ENCODE measurements at places on chromosomes 12 and 14.

DNA sequence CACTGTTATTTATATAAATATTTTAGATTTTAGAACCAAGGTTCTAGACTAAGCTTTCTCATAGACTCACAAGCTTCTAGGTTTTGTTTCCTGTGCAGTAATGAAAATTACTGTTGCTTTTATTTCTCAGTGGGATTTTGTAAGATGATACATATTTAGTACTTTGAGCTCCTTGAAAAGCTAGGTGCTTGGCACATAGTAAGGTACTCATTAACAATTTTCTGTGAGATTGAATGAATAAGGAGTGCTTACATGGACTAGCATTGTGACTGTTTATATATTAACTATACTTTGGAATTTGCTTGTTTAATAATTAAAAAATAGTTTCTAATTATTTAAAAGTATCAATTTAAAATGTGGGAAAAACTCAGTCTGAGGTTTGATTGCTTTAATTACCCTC is 85.7 kb downstream of the MIA2 start:
- no peak for DNase-seq

DNA sequence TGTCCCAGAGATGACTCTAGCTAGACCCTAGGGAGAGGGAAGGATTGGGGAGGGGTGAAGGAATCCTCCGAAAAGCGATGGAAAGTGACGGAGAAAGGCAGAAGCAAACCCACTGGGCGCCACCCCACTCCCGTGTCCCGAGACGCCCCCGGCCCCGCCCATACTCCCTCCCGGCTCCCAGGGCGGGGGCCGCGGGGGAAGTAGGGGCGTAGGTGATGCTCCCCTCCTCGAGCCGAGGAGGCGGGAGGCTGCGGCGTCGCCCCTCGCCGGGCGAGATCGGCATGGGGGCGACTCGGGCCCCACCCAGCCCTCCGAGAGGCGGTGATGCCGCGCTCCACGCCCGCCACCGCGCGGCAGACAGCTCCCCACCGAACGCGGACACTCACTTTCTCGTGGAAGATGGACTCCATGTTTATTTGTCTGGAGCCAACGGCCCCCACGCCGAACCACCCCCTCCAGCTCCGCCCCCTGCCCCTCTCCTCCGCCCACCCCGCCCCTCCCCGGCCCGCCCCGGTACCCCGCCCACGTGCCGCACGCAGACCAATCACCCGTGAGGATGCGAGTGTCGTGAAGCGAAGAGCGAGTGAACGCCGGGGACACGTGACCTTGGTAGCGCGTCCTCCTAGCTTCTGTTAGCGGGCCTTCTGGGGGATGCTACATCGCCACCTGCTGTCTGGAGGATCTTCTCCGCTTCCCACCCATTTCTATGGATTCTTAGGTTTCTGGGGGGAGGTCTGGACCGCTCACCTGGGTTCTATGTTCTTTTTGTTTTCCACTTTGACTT is at the start of gene ATXN3:
Gene ATXN3 (minus strand): TSS at position 440 of the 784 bp plus-strand sequence. CDS start 30 bp downstream, at position 410.
- peak; percentile 95 for DNase-seq

DNA sequence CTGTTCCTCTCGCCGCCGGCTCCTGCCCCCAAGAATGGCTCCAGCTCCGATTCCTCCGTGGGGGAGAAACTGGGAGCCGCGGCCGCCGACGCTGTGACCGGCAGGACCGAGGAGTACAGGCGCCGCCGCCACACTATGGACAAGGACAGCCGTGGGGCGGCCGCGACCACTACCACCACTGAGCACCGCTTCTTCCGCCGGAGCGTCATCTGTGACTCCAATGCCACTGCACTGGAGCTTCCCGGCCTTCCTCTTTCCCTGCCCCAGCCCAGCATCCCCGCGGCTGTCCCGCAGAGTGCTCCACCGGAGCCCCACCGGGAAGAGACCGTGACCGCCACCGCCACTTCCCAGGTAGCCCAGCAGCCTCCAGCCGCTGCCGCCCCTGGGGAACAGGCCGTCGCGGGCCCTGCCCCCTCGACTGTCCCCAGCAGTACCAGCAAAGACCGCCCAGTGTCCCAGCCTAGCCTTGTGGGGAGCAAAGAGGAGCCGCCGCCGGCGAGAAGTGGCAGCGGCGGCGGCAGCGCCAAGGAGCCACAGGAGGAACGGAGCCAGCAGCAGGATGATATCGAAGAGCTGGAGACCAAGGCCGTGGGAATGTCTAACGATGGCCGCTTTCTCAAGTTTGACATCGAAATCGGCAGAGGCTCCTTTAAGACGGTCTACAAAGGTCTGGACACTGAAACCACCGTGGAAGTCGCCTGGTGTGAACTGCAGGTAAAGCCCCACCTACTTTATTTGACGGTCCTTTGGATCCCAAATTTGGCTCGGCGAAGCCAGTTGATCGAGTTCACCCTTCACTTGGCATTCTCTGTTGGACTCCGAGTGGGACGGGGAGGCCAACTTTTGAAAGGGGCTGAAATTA is 1.5 kb downstream of the WNK1 start:
- peak; percentile 66 for DNase-seq

DNA sequence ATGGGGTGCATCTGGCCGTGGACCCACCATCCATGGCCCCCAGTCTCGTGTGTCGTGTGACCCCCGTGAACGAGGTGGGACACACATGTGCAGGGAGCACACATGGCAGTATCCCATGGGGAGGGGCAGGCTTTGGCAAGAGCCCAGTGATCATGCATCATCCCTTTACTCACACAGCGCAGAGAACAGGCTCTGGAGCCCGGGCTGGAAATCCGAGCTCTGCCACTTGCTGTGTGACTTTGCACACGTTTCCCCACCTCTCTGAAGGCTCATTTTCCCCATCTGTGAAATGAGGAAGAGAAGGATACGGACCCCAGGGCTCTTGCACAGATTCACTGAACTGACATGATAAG is 119.9 kb downstream of the PHETA1 start:
- no peak for DNase-seq

- DNase-seq, result no peak
These were observed 28.7 kb downstream of the UBE2N start for GRCh38 chr12:93413064-93413463.

- DNase-seq, result no peak
These were observed 42.1 kb downstream of the LRCOL1 start for GRCh38 chr12:132568301-132568700.

DNA sequence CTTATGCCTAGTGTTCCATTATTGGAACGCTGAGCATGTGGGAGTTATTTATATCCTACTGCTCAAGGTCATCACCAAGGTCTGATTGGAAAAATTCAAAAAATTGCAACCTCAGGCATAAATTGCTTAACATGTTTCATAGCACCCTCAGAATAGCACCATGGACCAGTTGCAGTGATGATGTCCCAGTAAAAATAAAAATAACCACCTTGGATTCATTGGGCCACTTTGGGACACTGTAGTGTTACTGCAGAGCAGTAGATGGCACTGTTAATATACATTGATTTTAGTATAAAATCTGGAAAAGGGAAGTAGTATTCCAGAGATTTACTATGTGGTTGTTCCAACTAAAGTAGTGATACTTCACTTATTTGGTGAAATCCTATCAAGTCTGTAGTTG is 31.0 kb upstream of the PTCSC3 start:
- DNase-seq, result no peak

DNA sequence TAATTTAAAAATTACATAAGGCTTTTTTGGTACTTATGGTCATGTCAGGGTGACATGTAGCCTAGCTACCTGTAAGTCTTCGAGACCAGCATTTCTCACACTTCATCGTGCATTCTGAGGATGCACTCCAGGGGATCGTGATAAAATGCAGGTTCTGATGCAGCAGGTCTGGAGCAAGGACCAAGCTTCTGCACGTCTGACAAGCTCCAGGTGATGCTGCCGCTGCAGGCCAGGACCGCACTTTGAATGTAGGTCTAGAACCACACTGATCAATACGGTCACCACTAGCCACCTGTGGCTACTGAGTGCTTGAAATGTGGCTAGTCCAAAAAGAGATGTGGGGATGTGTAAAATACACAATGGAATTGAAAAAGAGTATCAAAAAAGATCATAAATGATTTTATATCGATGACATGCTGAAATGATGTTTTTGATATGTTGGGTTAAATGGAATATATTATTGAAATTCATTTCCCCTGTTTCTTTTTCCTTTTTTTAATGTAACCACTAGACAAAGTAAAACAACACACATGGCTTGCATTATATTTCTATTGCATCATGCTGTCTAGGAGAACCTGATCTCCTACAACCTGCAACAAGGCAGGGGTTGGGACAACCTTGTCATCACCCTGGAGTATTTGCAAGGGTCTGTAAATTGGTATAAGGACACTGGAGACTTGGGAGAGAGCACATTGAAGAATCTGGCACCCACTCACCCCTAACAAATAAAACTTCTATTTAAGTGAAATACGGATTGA is 142.4 kb downstream of the DPF3 start:
- no peak for DNase-seq

GRCh38 chr12:32170437-32170998 is 63.9 kb downstream of the BICD1 start:
- DNase-seq, result no peak

DNA sequence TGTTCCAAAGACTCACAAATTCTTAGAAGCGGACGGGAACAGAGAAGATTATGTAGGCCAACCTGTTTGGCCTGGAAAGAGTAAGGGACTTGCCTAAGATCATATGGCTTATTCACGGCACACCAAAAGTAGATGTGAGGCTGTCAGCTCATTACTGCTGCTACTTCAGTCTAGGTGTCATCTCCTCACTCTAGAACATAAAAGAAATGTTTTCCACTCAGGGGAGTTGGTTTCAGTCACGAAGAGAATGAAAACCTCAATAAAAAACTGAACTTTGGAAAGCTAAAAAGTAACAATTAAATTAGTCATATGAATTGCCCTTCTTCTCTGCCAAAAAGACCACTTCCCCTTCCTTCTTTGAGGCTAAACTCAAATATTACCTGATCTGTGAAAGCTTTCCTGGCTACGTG is 658 bp upstream of the CEP128 start:
- no peak for DNase-seq

DNA sequence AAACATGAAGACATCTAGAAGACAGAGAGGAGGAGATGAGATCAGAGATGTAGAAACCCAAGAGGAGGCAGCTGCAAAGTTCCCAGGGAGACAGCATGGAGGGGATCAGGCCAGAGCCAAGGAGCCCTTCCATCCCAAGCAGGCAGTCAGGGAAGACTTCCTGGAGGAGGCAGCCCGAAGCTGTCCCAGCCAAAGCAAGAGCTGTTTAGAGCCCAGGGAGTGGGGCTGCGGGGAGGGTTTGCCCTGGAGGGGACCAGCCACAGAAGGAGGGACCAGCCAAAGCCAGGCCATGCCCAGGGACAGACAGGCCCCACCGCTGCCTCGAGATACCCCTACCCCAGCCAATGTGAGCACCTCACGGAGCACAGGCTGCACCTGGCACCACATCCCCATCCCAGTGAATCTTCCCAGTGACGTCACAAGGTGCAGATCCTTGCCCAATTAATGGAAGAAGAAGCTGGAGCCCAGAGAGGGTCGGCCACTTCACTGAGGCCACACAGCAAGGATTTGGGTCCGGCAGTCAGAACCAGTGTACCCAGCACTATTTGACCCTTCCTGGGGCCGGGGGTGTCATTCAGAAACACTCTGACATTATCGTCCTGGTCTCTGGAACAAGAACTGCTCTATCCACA is 14.1 kb upstream of the DIO3 start:
- DNase-seq, result no peak

DNA sequence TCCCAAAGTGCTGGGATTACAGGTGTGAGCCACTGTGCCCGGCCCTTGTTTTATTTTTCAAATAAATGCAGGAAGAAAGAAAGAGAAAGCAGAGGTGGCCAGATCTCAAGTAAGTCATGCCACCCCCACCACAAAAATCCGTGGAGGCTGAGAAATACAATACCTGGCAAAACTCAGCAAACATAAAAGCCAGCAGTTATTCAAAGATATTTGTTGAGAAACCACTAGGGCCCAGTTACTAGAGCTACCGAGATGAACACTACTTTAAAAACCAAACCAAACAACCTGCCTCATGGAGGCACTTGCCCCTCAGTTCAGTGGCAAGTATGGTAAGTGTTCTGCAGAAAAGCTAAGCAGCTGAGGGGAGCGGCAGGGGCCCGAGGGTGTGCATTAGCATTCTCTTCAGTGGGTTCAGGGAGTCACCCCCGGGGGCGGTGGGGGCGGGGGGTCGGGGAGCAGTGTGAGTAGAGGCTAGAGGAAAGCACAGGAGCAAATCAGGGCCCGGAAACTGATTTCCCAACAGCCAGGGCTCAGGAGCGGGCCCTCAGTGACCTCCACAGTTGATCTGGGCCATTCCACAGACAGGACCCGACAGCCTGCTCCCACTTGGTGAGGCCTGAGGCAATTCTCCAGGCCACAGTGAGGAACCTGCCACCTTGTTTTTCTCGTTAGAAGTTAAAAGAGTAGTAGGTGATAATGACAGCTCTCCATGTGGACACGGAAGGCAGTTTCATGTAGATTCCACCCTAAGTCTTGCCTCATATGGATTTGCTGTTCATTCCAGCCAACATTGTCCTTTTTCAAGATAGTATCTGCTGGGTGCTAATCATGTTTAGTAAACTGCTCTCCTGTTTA is 8.6 kb downstream of the EVL start:
- DNase-seq, result no peak

DNA sequence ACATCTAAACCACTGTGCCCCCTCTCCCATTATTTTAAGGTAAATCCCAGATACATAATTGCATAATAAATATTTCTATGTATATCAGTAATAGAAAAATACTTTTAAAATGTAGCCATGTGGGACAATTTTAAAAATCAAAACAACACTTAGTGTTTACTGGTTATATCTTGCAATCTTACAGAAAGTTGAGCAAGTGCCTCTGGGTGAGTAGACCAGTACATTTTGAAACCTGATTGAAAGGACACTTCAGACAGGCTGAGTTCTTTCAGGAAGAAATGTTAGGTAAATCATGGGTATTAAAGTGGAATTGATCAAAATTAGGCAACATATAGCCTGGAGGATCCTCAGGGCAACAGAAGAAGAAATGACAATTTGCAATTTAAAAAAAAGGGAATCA is 7.2 kb downstream of the SLC38A4 start:
- DNase-seq, result no peak

GRCh38 chr14:54642801-54643695 is 76.1 kb downstream of the SAMD4A start:
- no peak for DNase-seq

GRCh38 chr14:21933681-21934080 is 260.1 kb upstream of the OR4E1 start:
- no peak for DNase-seq

GRCh38 chr12:119369907-119370546 is 35.5 kb downstream of the CCDC60 start:
- DNase-seq, result no peak

GRCh38 chr14:66503532-66503931 is 4.4 kb upstream of the GPHN start:
- no peak for DNase-seq

GRCh38 chr12:102061096-102061559 is 663 bp downstream of the WASHC3 start:
- no peak for DNase-seq

GRCh38 chr14:105767315-105767714 is 240.9 kb downstream of the TMEM121 start:
- no peak for DNase-seq

All from activated naive CD8-positive, alpha-beta T cell treated with anti-CD3 and anti-CD28 coated beads for 36 hours (primary cell).